ENCODE measurements at places on chromosomes 7 and 10.

GRCh38 chr7:108434010-108434409 is 22.2 kb downstream of the NRCAM start:
- no peak for DNase-seq

- no peak for DNase-seq
Measured at GRCh38 chr10:114547514-114547913, 110.6 kb downstream of the ABLIM1 start.

GRCh38 chr10:111297351-111297848 is 220.6 kb downstream of the ADRA2A start:
- DNase-seq = no peak

- no peak for DNase-seq
Measured at GRCh38 chr10:122468307-122468925, 7.1 kb downstream of the HTRA1 start.

- DNase-seq = no peak
Measured at GRCh38 chr7:158821171-158822031, 7.9 kb downstream of the ESYT2 start.

DNA sequence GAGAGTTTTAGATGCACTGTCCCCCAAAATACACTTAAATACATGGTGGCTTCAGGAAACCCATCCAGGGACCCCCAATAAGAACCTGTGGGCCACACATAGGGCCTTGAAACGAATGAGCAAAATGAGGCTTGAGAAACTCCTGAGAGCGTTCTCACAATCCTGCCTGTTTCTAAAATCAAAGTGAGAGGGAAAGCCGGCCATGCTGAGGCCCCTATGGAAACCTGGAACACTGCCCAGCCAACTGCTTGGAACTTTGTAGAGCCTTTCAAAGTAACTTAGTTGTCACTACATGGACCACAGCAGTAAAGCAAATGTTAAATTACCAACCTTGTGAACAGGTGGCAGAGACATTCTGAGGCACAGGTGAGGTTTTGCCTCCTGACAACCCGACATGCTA is 13.4 kb downstream of the SGMS1 start:
- no peak for DNase-seq

DNA sequence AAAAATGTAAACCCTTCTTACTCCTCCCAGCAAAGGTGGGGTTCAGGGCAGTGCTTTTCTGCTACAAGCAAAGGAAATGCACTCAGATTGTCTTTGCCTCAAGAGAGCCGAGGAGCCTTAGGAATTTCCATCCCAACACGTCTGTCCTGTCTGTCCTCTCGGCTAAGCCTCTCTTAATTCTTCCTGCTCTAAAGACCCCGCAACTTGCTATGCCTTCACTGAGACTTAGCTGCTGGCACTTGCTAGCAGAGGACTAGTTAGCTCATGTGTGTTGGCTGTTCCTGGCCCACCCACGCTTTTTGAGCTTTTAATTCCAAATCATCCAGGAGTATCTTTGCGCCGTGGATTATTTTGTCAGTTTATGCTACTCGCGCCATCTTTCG is 481 bp upstream of the NPM3 start:
- DNase-seq = no peak

- DNase-seq = no peak
Measured at GRCh38 chr10:113128450-113129070, 178.5 kb downstream of the TCF7L2 start.

- no peak for DNase-seq
Measured at GRCh38 chr10:71436268-71437125, 39.8 kb downstream of the CDH23 start.

- DNase-seq = no peak
Measured at GRCh38 chr7:7504910-7505704, 30.6 kb downstream of the COL28A1 start.

DNA sequence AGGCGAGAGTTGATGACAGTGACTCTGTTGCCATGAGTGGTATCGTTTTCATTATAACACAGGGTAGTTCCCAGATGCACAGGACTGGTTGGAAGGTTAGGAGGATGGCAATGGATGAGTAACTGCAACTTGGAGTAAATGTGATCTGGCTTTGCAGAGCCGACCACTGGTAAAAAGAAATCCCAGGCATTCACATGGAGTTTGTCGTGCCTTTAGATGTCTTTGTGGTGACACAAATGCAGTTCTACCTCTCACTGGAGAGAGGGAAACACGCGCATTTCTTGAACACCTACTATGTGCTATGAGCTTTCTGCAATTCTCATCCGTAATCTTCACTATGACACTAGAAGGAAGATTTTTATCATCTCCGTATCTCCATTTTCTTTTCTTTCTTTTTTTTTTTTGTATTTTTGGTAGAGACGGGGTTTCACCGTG is 1.7 kb upstream of the MNX1 start:
- no peak for DNase-seq

DNA sequence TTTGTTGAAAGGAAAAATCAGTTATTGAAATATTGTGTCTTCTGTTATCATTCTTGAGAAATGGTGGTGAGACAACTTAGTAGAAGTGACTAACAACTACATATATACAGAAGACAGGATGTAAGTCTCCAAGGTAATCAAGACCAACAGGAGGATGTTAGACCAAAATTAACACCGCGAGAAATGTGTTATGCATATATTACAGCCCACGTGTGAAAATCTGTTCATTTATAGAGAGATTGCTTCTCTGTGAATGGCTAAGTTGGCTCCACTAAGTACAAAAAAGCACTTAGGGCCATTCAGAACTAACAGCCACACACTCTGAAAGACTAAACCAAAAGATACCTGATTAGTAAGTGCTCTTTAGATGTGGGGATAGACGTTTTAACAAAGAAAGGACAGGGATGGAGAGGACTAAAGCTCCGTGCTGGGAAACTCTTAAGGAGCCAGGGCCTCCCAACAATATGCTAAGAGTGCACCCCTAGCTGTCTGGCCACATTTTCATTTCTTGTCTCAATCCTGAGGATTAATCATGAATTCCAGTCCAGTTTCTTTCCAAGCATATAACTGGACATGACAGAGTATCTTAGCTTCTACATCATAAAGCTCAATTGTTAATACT is 26.5 kb downstream of the HDAC9 start:
- DNase-seq = no peak

GRCh38 chr10:128633864-128634540 is 507.8 kb upstream of the MKI67 start:
- no peak for DNase-seq

GRCh38 chr7:104228442-104228841 is 20.6 kb upstream of the ORC5 start:
- no peak for DNase-seq

DNA sequence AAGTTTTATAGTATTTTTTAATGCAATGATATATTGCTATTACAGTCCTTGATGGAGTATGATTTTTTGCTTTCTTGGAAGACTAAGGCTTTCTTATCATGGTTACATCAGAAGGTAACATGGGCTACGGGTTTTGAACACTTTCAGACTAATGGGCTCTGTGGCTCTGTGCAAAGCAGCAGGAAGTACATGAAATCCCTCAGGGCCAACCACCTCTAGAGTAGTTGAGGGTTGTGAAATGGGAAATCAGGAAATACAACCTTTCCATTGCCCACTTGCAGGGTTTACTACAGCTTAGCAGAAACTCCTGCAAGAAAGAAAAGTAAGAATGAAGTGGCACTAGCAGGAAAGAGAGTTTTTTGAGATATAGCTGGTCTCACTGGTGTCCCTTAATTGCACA is 853.5 kb downstream of the KCNMA1 start:
- DNase-seq = no peak

- no peak for DNase-seq
Measured at GRCh38 chr10:115606741-115607140, 513.6 kb downstream of the ATRNL1 start.

GRCh38 chr7:68245688-68246087 is 1249.1 kb downstream of the TYW1 start:
- DNase-seq = no peak

GRCh38 chr10:27240212-27241009 is at the start of gene ACBD5:
Gene ACBD5, minus strand, starts transcription at chr10:27240797. Its CDS starts 109 bp downstream, at chr10:27240688.
- DNase-seq = peak; percentile 76

- DNase-seq = no peak
Measured at GRCh38 chr7:1691601-1692514, 21.8 kb downstream of the ELFN1 start.

GRCh38 chr7:88147949-88148348 is 71.9 kb downstream of the SRI start:
- no peak for DNase-seq

DNA sequence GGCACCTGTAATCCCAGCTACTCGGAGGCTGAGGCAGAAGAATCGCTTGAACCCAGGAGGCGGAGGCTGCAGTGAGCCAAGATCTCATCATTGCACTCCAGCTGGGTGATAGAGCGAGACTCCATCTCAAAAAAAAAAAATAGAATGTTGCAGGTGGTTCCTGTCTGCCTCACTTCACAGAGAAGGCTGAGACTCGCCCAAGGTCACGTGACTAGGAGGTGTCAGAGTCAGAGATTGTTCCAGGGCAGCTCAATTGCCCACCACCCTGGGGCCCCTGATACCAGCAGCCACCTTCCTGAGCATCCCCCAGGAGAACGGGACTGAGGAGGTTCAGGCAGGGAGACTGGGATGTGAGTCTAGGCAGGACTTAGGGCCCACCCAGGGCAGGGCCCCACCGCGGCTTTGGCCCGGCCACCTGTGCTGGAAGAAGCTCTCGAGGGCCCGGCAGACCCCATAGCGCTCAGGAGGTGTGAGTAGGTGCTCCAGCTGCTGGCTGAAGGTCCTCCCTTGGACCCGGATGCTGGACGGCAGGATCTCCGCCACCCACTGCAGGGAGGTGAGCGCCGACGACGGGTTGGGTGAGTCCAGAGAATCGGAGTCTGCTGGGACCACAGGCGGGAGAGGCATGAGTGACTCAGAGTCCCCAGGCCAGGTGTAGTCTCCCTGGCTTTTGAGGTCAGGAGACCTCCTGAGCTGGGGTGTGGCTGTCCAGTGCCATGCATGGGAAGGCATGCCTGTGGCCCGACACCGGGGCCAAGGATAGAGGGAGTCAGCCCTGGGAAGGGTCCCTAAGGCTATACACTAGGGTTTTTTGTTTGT is 30.9 kb downstream of the GRID2IP start:
- DNase-seq = no peak

DNA sequence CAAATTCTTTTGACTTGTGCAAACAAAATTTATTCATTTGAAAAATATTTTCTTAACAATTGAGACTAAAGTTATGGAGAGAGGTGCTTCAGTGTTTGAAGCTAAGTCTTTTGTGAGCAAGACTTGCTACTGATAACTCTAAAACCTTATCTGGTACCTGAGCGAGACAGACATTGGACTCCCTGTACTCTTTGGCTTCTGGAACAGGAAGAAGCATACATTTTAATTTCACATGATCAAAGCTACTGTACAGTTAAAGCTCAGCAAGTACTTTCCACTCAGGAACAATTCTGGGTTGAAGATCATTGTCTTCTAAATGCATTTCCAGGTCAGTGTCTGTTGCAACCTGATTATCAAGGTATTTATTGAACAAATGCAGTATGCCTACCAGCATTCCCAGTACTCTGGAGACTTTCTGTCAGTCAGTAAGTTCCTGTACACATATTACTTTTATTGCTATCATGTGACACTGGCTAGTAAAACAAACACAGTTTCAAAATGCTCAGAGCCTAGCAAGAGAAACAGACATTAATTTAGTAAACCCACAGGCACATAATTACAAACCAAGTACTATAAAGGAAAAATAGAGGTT is 42.4 kb downstream of the CABCOCO1 start:
- no peak for DNase-seq

- DNase-seq = no peak
Measured at GRCh38 chr10:77671594-77672252, 34.1 kb upstream of the KCNMA1 start.

- DNase-seq = no peak
Measured at GRCh38 chr7:31096198-31096876, 44.2 kb downstream of the ADCYAP1R1 start.

DNA sequence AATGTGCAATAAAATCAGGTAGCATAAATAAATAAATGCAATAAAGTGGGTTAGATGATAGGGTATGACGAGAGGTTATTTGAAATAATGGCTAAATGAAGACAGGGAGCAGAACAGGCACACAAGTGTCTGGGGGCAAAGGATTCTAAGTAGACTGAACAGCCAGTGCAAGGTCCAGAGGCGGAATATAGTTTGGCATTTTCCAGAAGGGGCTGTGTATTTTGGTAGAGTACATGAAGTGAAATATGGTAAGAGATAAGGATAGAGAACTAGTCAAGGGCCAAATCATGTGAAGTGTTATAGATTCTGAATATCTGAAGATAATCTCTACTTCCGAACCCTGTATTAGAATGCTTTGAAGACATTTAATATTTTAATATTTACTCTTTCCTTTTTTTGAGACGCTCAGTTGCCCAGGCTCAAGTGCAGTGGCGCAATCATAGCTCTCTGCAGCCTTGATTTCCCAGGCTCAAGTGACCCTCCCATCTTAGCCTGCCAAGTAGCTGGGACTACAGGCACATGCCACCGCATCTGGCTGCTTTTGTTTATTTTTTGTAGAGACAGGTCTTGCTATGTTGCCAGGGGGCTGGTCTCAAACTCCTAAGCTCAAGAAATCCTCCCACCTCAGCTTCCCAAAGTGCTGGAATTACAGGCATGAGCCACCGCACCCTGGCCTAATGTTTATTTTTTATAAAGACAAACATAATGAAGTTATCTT is 44.4 kb upstream of the CD36 start:
- no peak for DNase-seq

- DNase-seq = no peak
Measured at GRCh38 chr7:65225422-65226006, 148.1 kb upstream of the ZNF92 start.

- no peak for DNase-seq
Measured at GRCh38 chr7:116111475-116111874, 80.9 kb upstream of the TFEC start.

DNA sequence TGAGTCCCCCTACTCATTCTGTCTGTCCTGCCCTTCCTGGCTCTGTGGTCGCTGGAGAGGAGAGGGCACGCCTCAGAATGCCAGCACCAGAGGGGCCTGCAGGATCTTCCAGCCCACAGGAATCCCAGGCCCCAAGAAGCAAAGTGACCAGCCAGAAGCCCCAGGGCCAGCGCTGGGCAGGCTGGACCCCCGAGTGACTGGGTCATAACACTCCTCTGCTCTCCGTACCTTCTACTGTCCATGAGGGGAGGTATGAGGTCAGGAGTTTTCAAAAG is 102.6 kb upstream of the GPR26 start:
- no peak for DNase-seq

DNA sequence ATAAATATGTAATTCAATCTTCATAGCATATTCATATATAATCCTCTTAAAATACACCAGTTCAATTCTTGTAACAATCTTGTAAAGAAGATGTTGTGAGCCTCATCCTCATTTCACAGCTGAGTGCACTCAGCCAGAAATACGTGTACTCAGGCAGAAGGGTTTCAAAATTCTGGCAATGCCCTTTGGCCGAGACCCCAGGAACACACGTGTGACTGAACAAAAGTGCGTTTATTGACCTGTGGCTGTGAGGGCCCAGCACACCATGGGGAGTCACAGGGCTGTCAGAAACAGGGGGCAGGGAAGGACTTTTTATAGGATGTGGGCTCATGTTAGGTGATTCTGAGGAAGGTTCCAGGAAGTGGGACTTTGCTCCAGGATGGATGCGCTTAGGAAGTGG is 21.5 kb downstream of the GIMAP8 start:
- no peak for DNase-seq

DNA sequence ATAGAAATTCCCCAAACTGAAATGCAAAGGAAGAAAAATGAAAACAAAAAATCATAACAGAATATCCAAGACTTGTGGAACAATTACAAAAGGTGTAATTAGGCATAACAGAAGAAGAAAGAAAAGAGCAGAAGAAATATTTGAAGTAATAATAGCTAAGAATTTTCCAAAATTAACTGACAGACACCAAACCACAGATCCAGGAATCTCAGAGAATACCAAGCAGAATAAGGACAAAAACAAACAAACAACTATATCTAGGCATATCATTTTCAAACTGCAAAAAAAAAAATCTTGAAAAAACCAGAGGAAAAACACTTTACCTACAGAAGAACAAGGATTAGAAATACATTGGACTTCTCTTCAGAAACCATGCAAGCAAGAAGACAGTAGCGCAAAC is 25.5 kb downstream of the CFAP70 start:
- DNase-seq = no peak
